ENCODE measurements at places on chromosomes 3 and 15.

GRCh38 chr3:107956991-107957900 is 133.6 kb downstream of the CD47 start:
- no peak for DNase-seq

- DNase-seq: no peak
Measured at GRCh38 chr15:79117442-79118204, 27.0 kb upstream of the RASGRF1 start.

DNA sequence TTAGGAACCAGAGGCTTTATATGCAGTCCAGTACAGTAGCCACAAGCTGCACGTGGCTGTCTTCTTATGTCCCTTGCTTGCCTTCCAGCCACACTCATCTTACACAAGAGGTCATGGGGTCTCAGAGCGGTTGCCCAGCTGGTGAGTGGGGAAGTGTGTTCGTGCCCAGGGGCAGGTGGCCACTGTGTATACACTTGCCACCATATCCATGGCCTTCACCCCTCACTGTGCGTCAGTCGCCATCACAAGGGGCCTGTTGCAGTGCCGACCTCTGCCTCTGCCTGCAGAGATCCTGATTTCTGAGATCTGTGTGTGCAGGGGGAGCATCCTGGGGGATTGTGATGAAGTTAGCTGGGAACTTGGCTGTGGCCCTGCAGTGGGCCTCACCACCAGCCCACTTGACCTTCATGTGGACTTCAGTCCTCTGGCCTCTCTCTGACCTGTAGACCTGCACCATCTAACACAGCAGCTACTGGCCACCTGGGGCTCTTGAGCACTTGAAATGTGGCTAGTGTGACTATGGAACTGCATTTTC is 43.1 kb upstream of the SACM1L start:
- DNase-seq: no peak

DNA sequence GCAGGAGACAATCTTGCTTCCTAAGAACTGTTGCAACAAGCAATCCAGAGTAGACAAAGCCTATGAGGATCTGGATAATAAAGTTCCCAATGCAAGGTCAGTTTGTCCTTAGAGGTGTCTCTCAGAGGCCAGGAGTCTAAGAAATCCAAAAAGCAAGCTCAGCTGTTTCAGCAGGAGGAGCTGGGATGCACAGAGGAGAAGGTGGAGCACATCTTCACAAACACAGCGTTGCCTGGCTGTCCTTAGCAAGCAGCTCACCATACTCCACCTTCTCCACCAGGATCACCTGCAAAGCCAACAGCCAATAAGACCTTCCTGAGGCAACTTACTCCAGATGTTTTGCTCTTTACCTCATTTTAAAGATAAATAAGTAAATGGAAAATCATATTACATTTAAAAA is 365 bp downstream of the ZBED2 start:
- DNase-seq: no peak

DNA sequence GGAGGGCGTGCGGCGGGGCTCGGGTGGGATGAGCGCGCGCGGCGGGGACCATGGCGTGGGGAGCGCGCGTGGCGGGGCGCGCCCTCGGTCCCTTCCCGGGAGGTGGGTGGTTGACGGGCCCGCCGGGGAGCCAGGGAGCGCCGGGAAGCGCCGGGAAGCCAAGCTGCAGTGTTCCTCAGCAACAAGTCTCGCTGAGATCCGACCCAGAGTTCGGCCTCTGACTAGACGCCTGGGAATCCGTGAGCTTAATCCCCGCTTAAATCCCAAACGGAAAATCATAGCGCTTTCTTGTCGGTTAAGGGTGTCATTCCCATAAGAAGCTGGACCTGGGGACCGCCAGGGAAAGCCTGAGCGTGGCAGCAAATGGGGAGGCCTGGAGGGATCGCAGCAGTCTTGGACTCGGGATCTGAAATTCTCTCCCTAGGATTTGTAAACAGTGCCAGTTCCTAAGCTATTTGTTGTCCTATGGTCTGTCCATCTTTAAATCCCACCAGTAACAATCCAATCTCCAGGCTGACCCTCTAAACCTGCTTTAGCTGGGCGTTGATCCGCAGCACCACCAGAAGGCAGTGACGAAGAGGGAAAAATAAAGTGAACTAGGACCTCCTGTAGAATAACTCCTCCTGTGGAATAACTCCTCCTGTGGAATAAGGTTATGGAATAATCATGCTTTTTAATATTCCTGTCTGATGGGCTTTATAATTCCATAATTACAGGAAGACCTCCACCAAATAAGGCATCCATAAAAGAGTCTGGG is 570 bp upstream of the NEDD4 start:
- DNase-seq: no peak

DNA sequence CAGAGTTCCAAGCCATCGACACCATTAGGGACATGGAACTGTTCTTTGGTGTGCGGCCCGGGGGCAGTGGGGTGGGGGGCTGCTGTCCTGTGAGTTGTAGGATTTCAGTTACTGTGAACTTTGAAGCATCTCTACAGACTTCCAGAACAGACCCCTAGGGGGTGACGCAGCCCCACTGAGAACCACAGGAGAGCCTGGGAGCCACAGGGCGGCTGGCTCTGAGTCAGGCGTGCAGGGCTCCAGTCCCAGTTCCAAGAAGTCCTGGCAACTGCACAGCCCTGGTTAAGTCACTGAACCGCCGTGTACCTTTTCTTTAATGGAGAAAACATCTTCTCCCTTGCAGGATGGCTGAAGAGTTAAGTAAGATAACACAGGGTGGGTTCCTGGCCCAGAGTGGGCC is 23.5 kb upstream of the LRTM1 start:
- DNase-seq: peak; percentile 66

DNA sequence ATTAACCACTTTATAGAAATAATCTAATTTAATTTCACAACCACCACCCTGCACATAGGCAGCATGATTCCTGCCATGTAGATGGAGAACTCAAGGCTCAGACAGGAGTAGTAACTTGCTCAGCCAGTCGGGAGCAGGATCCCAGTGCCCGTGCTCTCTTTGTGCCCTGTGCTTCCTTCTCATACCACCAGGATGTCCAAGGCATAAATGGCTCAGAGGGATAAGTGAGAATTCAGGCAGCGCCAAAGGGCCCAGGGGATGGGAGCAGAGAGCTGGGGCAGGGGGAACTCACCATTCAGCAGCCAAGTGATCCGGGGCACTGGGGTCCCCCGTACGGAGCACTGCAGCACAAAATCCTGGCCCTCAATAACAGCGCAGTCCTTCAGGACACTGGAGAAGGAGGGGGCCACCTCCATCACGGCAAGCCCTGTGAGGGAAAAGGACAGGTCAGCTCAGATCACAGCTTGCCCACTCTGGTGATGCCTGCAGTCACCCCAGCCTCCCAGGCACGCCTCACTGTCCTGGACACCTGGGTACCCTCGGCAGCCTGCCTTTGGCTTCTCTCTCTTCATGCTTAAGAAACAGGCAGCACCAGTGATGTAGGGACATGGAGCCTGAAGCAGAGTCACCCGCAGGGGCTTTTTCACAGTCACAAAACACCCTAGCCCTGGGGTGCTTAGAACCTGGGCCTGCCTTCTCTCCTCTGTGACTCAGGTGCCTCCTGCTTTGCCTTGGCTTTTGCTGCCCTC is 141.0 kb upstream of the HACD2 start:
- DNase-seq: no peak

DNA sequence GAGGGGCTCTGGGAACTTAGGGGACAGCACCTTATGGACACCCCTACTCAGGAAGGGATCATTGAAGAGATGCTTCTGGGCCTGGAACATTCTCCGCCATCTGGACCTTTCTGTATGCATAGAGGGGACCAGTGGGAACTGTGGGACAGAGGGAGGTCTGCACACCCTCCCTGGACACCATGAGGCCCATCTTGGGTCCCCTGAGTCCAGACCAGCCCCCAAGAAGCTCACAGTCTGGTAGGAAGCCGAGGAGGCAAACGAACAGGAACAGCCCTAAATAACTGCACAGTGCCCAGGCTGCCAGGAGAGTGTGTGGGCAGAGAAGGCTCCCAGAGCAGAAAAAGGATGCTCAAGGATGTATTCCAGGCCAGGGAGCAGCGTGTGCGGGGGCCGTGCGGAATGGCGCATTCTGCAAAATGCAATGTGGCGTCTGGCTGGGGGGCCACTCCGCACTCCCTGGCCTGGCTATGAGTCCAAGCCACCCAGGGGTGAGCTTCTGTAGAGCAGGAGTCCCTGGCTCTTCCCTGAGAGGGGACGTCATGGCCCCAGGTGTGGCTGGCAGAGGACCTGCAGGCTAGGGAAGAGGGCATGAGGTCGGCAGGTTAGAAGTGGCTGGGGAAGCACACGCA is 24.5 kb upstream of the KLF13 start:
- peak; percentile 14 for DNase-seq

DNA sequence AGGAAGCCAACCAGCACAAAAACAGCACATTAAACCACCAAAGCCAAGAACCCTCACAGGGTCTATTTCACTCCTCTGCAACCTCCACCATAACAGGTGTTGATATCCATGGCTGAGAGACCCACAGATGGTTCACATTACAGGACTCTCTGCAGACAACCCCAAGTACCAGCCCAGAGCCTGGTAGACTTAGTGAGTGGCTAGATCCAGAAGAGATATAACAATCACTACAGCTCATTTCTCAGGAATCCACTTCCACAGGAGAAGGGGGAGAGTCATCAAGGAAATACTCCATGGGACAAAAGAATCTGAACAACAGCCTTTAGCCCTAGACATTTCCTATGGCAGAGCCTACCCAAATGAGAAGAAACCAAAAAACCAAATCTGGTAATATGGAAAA is 168.1 kb upstream of the CD96 start:
- DNase-seq: no peak

- DNase-seq: no peak
Measured at GRCh38 chr15:101372960-101373525, 78.0 kb upstream of the SNRPA1 start.

DNA sequence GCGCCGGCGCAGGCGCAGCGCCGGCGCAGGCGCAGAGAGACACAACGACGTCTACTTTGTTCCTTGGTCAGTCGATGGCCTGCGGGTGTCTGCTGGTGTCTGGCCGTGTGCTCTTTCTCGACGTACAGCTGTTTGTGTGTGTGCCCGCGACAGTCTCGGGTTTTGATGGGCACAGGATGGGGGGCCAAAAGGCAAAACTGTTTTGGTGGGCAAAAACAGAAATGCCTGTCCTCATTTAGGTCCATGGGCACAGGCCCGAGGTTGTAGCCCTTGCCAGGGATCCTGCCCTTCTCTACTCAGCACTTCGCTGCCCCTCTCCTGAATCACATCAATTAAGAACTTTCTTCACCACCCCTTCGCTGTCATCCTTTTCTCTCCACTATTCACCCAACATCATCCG is 184.8 kb upstream of the CHL1 start:
- peak; percentile 35 for DNase-seq

GRCh38 chr3:127673191-127674100 is 694 bp downstream of the ABTB1 start:
- DNase-seq: peak; percentile 70

- DNase-seq: no peak
Measured at GRCh38 chr3:71956069-71956340, 171.1 kb upstream of the PROK2 start.
